ENCODE measurements at places on chromosomes 7 and 10. TPM values are rescaled to one million over a fixed set of nuclear protein-coding genes. Genes with fewer than 3 reads are reported as not detected.
A peak's percentile ranks its signal among the peaks of the same experiment; 100 is the strongest.

- DNase-seq: no peak
- peaks cover 10% of the 10 kb centered on the region for H3K27me3 ChIP-seq
- no peak overlapping the region for H3K4me3 ChIP-seq
- no peaks in the 10 kb centered on the region for H3K36me3 ChIP-seq
These were observed 20.0 kb downstream of the SMKR1 start for GRCh38 chr7:129522088-129522970.

DNA sequence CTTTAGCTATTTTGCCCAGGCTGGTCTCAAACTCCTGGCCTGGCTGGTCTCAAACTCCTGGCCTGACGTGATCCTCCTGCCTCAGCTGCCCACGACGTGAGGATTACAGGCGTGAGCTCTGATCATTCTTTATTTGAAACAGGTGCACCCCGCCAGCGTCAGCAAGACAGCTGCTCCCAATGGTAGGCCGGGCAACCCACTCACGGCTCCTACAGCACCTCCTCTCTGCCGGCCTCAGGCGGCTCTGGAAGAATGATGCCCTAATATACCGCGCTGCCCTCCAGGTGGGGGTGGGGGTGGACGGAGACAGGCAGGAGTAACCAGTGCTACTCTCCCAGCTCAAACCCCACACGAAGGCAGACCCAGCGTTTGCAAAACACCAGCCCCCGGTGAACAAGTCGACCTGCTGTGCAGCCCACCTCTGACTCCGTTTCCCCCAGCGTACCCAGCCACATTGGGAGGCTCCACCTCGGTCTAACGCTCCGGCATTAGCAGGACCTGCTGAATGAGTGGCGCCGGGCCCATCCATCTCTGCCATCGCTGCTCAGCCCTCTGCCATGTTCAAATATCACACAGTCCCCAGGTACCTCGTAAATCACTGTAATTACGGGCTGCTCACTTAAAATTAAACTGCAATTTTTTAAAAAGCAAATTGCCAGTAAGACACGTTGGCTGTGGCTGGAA, 148.6 kb downstream of the ELFN1 start:
- no peak for DNase-seq
- H3K4me1 ChIP-seq: peaks cover 25% of the 10 kb centered on the region
- H3K36me3 ChIP-seq: no peaks in the 10 kb centered on the region

DNA sequence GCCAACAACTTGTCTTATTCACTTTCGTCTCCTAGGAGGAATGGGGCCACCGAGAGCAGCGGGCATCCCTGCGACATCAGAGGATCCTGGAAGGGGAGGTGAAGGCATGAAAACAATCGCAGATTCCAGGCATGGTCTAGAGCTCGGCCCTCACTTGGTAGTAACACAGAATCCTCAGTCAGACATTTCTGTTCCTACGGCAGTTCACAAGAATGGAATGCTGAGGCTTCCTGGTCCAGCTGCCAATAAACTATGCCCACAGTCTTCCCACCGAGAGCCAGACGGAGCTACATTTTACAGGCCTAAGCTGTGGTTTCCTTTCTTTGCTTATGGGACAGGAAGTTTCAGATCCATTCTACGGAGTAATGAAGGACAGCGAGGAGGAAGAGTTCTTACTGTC, 75.8 kb downstream of the OR13A1 start:
- H3K4me1 ChIP-seq: no peaks in the 10 kb centered on the region
- no peaks in the 10 kb centered on the region for H3K36me3 ChIP-seq
- H3K27ac ChIP-seq: no peak overlapping the region
- no peak overlapping the region for H3K4me3 ChIP-seq
- no peak for DNase-seq
- H3K27me3 ChIP-seq: no peaks in the 10 kb centered on the region

- H3K4me1 ChIP-seq: peaks cover 62% of the 10 kb centered on the region
- H3K36me3 ChIP-seq: peaks cover 24% of the 10 kb centered on the region
- H3K4me3 ChIP-seq: no peak overlapping the region
- no peaks in the 10 kb centered on the region for H3K27me3 ChIP-seq
- peak overlapping the region; percentile 40 for H3K27ac ChIP-seq
These were observed 57.6 kb downstream of the TACR2 start for GRCh38 chr10:69359148-69359547.

GRCh38 chr10:36351159-36351558, 709.1 kb upstream of the FZD8 start:
- H3K4me3 ChIP-seq: no peak overlapping the region
- DNase-seq: no peak
- no peak overlapping the region for H3K27ac ChIP-seq
- no peaks in the 10 kb centered on the region for H3K36me3 ChIP-seq

DNA sequence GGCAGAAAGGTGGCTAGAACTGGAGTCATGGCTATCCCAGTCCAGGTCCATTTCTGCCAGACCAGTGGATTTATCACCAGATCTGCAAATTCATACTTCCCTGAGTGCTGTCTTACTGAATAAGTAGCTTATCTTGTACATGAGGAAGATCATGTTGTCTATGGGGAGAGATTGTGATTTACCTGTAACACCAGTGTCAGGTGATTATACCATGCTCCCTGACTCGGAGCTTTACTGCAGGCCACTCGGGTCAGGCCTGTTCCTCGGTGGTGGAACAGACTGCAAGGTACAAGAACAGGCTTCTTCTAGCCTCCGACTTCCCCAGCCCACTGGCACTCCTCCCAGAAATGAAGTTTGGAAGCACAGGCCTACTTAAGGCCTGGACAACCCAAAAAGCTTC, 42.6 kb upstream of the DLG5 start:
- H3K4me3 ChIP-seq: no peak overlapping the region
- H3K27me3 ChIP-seq: peaks cover 2% of the 10 kb centered on the region
- H3K4me1 ChIP-seq: peaks cover 6% of the 10 kb centered on the region
- no peak for DNase-seq

- no peak overlapping the region for H3K27ac ChIP-seq
- no peaks in the 10 kb centered on the region for H3K27me3 ChIP-seq
- H3K36me3 ChIP-seq: no peaks in the 10 kb centered on the region
- peaks cover 6% of the 10 kb centered on the region for H3K4me1 ChIP-seq
These were observed 101.4 kb upstream of the PIK3CG start for GRCh38 chr7:106763717-106764116.

DNA sequence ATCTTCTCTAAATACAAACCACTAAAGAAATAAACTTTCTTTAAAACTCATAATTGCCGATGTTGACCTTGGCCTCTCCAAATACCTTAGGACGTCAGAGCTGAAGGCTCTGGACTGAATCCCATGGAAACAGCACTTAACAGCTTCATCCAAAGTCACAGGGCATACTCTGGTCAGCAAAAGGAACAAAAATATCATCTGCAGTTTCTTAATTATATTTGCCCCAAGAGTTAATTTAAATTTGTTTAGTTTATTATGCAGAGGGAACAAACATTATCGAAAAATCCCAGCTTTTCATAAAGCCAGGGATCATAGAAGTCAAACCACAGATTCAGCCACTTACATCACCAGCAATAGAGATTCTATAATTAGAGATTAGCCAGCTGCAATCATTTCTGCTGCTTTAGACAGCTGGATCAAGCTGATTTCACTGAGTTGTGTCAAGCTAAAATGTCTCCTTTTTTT, 20.5 kb upstream of the FAM13C start:
- no peaks in the 10 kb centered on the region for H3K27me3 ChIP-seq
- no peak overlapping the region for H3K27ac ChIP-seq
- no peak overlapping the region for H3K4me3 ChIP-seq
- no peaks in the 10 kb centered on the region for H3K4me1 ChIP-seq
- DNase-seq: no peak
- no peaks in the 10 kb centered on the region for H3K36me3 ChIP-seq

Gene FANK1
- 3.3 TPM for total RNA-seq

Gene VWDE
- total RNA-seq: 0.13 TPM

Gene SEC61A2
- total RNA-seq: 20.0 TPM

Gene EZH2
- 23.5 TPM for total RNA-seq

Gene H2BK1
- total RNA-seq: 7.7 TPM

Measured in T-cell (primary cell).